ENCODE measurements at places on chromosomes 4 and X.

GRCh38 chr4:152901205-152901604 lies 34.9 kb upstream of the FHDC1 start:
- DNase-seq: no peak

DNA sequence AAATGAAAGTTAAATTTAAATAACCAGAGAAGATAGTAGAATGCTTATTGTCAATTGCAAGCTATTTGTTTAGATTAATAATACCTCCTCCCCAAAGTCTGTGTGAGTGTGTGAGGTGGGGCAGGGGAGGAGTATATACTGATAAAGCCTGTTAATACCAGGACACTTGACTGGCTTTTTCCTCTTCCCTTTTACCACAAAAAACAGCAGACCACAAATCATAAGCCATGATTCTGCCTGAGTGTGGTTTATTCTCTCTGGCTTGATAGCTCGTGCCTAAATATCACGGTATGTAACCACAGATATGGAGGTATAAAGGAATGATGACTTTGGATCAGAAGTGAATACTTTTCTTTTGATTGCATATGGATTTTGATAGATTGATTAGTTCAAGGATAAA lies 21.9 kb upstream of the SCRG1 start:
- no peak for DNase-seq

DNA sequence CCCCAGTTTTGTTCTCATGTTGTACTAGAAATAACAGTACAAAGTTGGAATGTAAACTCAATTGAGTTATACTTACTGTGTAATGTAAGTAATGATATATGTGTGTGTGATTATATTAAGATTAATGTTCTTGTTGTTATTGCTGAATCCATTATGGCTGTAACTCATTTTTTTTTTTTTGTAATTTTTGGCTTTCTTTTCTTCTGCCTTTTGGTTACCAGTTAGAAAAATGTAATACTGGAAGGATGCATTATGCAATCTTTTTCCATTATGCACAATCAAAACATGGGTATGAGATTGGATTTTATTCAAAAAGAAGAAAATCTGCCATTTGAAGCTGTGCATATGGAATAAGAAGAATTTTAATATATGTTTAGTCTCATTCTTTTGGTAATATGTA lies 34.0 kb downstream of the BANK1 start:
- no peak for DNase-seq

- DNase-seq: no peak
These were observed 281.1 kb downstream of the SLC7A11 start for GRCh38 chr4:137961051-137961438.

- DNase-seq: no peak
These were observed 214.0 kb upstream of the UGT8 start for GRCh38 chr4:114384629-114385028.

GRCh38 chr4:40264497-40264896 lies 67.7 kb downstream of the RHOH start:
- DNase-seq: no peak

- no peak for DNase-seq
These were observed 52.2 kb downstream of the ANK2 start for GRCh38 chr4:113101669-113102068.

DNA sequence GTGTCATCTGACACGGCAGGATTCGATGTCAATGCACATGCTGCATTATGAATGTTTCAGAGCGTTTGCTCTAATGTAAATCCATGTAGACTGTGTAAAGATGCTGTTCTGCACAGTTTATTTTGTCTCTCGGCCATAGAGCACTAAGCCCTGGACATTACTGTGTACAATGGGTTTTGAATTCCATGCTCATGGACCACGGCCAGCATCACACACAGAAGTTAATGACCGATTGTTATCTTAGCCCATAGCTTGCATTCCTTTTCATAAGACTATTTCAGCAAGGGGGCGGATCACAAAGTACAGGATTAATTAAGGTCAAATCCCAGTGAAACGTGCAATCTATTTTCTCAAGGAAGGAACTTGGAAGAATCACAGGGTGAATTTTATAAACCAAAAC lies 286.1 kb upstream of the TENM3 start:
- no peak for DNase-seq

- no peak for DNase-seq
These were observed 63.6 kb downstream of the DCX start for GRCh38 chrX:111348429-111348828.

GRCh38 chr4:122512430-122512829 lies 55.9 kb upstream of the IL2 start:
- no peak for DNase-seq

GRCh38 chrX:153999359-154000037 lies 20.2 kb downstream of the IRAK1 start:
- DNase-seq: no peak

GRCh38 chrX:64975989-64976672 lies at the start of gene ZC4H2:
Gene ZC4H2 (minus strand): TSS chrX:64976450. CDS start chrX:64976377, 73 bp downstream.
- peak; percentile 40 for DNase-seq

DNA sequence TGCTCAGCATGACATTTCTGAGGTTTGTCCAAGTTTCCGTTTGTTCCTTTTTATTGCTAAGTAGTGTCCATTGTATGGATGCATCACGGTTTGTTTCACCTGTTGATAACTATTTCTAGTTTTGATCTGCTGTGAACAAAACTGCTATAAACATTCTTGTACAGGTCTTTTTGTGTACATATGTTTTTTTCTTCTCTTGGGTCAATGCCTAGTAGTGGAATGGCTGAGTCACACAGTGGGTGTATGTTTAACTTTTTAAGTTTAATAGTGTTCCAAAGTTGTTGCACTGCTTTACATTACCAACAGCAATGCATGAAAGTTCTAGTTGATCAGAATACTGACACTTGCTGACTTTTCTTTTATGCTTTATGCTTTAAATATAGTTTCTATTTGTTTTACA lies 76.7 kb downstream of the MAOB start:
- no peak for DNase-seq

DNA sequence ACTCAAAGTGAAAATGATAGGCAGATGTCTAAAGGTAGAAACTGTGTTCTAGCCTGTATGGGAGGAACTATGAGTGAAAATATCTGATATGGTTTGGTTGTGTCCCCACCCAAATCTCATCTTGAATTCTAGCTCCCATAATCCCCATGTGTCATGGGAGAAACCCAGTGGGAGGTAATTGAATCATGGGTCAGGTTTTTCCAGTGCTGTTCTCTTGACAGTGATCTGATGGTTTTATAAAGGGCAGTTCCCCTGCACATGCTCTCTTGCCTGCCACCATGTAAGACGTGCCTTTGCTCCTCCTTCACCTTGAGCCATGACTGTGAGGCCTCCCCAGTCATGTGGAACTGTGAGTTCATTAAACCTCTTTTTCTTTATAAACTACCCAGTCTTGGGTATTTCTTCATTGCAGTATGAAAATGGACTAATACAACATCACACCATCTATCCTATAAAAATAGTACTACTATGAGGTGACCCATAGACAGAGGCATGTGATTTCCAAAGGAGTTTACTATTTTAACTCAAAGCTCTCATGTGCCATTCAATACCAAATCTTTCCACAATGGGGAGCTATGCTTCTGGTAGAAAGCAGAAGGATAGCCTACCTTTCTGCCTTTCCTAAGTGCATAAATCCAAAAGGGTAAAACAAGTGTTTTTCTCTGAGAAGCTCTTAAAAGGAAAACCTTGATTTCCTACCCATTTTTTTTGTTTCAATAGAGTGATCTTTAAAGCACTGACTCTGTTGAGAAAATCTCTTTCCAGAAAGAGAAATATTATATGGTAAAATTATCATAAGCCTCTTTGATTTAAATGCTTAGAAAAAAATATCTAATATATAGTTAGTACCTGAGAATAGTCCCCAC lies 38.8 kb downstream of the SEC31A start:
- DNase-seq: no peak

GRCh38 chr4:25347971-25348370 lies 29.1 kb upstream of the ANAPC4 start:
- DNase-seq: no peak

DNA sequence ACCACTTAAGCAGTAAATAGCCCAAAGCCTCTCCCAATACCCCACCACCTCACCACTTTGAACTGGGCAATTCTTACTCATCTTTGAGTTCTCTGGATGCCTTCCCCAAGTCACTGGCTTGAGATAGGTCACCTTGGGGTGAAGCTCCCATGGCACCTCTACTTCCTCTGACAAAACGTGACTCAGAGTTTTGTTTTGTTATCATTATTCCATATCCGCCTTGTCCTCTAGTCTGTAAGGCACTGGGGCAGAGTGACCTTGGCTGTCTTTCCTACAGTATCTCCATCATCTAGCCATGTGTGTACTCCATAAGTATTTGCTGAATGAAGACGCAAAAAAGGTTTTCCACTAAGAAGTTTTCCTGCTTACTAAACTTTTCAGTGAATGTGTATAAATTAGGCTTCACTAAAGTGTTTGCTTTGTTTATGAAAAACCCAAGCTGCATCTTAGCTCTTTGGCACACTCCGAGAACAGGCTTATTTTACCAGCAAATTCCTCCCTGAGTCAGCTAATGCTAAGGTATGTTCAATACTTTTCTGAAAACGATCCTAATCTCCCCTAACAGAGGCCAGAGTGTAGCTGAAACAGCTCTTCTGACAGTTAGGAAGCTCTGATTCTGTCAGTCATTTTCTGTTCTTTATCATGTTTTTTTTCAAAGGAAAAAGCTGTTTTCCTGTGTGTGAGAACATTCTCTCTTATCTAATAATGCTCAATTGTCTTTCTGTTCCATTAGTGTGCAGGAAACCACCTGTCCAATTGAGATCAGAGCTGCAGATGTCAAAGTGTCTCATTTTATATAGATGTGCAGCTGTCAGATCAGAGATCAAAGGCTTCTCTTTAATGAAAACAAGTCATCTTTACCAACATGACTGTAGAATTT lies 30.2 kb upstream of the TSPAN5 start:
- DNase-seq: no peak
